ENCODE measurements at places on chromosomes 2 and 18. TPM values are rescaled to one million over a fixed set of nuclear protein-coding genes. Genes with fewer than 3 reads are reported as not detected.

Gene SIGLEC15
- not detected for total RNA-seq

GRCh38 chr2:77588438-77588837 lies 66.3 kb upstream of the LRRTM4 start:
- no peaks in the 10 kb centered on the region for H3K27me3 ChIP-seq
- DNase-seq, result no peak
- H3K27ac ChIP-seq, result no peak overlapping the region
- no peaks in the 10 kb centered on the region for H3K4me1 ChIP-seq

GRCh38 chr2:144015036-144015435 lies 504.9 kb downstream of the ZEB2 start:
- H3K27me3 ChIP-seq, result no peaks in the 10 kb centered on the region
- H3K36me3 ChIP-seq, result no peaks in the 10 kb centered on the region
- no peaks in the 10 kb centered on the region for H3K4me1 ChIP-seq
- H3K4me3 ChIP-seq, result no peak overlapping the region
- no peak for DNase-seq

Gene DLX2
- not detected for total RNA-seq

- DNase-seq, result no peak
- H3K27me3 ChIP-seq, result no peaks in the 10 kb centered on the region
- H3K27ac ChIP-seq, result no peak overlapping the region
- H3K4me3 ChIP-seq, result no peak overlapping the region
- no peaks in the 10 kb centered on the region for H3K4me1 ChIP-seq
Measured at GRCh38 chr2:117481608-117482007, 332.9 kb upstream of the DDX18 start.

Gene RNMT
- 13.8 TPM for total RNA-seq

DNA sequence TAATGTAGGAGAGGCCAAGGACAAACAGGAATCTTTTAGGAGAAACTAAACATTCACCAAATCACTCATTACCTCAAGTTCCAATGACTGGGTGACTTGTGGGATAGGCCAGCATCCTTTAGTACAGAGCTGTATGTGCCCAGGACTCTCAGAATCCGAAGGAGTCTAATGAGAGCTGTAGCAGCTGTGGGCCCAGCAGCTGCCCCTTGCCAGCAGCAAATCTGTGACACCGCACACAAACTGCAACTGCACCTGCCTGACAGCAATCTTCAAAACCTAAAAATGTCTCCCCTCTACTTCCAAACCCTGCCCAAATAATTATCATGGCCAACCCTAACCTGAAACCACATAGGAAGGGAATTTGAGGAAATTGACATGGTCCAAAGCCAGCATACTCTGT lies 44.5 kb upstream of the ACVR2A start:
- no peak overlapping the region for H3K4me3 ChIP-seq
- H3K27me3 ChIP-seq, result no peaks in the 10 kb centered on the region
- H3K36me3 ChIP-seq, result no peaks in the 10 kb centered on the region
- no peak for DNase-seq
- no peaks in the 10 kb centered on the region for H3K4me1 ChIP-seq

Gene NXPH2
- not detected for total RNA-seq

DNA sequence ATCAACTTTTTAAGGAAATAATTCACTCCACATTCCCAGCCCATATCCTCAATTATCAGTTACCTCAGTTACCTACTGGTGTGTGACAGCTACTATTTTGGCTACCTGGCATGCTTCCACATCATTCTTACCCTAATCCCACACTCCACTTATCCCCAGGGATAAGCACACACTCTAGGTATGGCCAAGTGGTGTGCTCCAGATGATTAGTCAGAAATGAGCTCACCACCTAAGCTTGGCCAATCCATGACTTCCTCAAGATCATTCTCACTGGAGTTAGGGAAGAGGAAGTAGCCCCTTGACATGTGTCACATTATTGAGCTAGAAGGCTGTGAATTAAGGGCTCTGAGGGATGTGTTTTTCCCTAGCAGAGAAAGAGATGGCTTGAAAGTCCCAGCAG lies 20.9 kb upstream of the SMAD4 start:
- no peak overlapping the region for H3K4me3 ChIP-seq
- H3K27me3 ChIP-seq, result no peaks in the 10 kb centered on the region
- H3K36me3 ChIP-seq, result no peaks in the 10 kb centered on the region

- H3K4me3 ChIP-seq, result peak overlapping the region; percentile 48
- DNase-seq, result peak; percentile 32
Measured at GRCh38 chr2:70977605-70978205, 725 bp upstream of the ANKRD53 start.

DNA sequence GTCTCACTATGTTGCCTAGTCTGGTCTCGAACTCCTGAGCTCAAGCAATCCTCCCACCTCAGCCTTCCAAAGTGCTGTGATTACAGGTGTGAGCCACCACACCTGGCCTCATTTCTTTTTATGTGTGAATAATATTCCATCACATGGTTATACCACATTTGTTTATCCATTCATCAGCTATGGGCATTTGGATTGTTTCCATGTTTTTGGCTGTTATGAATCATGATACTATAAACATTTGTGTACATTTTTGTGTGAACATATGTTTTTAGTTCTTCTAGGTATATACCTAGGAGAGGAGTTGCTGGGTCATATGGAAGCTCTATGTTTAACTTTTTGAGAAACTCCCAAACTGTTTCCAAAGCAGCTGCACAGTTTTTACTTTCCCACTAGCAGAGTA lies 24.4 kb downstream of the PKP4 start:
- H3K4me3 ChIP-seq, result no peak overlapping the region
- no peak for DNase-seq
- no peaks in the 10 kb centered on the region for H3K4me1 ChIP-seq
- no peaks in the 10 kb centered on the region for H3K27me3 ChIP-seq
- no peaks in the 10 kb centered on the region for H3K36me3 ChIP-seq

DNA sequence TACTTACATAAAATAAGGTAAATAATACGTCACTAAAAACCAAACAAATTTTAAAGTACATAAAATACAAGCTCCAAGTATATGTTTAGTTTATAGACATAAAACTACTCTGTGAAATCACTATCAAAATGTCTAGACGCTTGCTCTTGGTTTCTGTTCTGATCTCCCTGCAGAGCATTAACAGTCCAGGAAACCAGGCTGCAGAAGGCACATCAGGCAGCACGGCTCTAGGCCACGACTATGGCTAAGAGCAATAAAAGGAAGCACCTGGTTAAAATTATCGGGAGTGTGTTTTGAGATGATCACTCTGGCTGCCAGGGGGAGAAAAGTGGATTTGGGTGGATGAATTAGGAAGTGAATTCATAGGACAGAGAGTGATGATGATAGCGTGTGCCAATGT lies 196.0 kb upstream of the SPHKAP start:
- H3K4me3 ChIP-seq, result no peak overlapping the region
- no peaks in the 10 kb centered on the region for H3K36me3 ChIP-seq
- H3K27me3 ChIP-seq, result no peaks in the 10 kb centered on the region
- H3K4me1 ChIP-seq, result no peaks in the 10 kb centered on the region
- no peak for DNase-seq
- H3K27ac ChIP-seq, result no peak overlapping the region

Gene MC4R
- not detected for total RNA-seq

- H3K36me3 ChIP-seq, result no peaks in the 10 kb centered on the region
- H3K4me1 ChIP-seq, result no peaks in the 10 kb centered on the region
- no peaks in the 10 kb centered on the region for H3K27me3 ChIP-seq
- no peak overlapping the region for H3K4me3 ChIP-seq
- DNase-seq, result no peak
- H3K27ac ChIP-seq, result no peak overlapping the region
Measured at GRCh38 chr18:57497372-57498294, 62.5 kb downstream of the ONECUT2 start.

GRCh38 chr18:8994603-8995002 lies 107.9 kb upstream of the NDUFV2 start:
- H3K27ac ChIP-seq, result no peak overlapping the region
- H3K36me3 ChIP-seq, result no peaks in the 10 kb centered on the region

- no peak for DNase-seq
- H3K27ac ChIP-seq, result no peak overlapping the region
- no peaks in the 10 kb centered on the region for H3K4me1 ChIP-seq
- no peak overlapping the region for H3K4me3 ChIP-seq
- no peaks in the 10 kb centered on the region for H3K27me3 ChIP-seq
Measured at GRCh38 chr2:121257480-121257840, 27.5 kb downstream of the TFCP2L1 start.

DNA sequence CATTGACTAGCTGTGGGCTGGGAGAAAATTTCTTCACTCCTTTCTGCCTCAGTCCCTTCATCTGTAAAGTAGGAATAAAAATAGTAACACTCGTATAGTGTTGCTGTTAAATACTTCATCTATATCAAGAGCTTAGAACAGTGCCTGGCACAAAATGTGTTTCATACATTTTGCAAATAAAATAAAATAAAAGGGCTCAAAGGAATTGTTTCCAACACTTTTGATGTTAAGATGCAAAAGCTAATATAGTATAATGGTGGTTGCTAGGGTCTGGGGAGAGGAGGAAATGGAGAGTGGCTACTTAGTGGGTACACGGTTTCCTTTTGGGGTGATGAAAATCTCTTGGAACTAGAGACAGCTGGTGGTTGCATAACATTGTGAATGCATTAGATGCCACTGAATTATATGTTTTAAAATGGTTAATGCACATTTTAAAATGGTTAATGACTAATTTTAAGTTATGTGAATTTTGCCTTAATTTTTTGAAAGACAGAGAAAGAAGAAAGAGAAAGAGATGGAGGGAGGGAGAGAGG lies 542.1 kb upstream of the ID2 start:
- no peak overlapping the region for H3K4me3 ChIP-seq
- no peaks in the 10 kb centered on the region for H3K4me1 ChIP-seq

Gene ABCG8
- not detected for total RNA-seq

Gene TMEFF2
- not detected for total RNA-seq

DNA sequence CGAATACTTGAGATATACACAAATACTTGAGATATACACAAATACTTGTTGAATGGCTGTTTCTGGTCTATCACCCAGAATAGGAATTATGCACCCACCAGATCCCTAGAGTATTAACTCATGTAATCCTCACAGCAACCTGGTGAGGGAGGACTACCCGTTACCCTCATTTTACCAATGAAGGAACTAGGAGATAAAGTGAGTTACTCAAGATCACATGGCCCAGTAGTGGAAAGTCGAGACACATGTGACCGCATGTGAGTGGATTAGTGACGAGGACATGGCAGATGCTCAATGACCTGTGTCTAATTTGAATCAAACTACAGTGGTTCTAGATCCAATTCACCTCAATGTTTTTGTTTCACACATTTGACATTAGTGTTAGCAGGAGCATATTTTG lies 2.4 kb downstream of the MOGAT1 start:
- no peaks in the 10 kb centered on the region for H3K36me3 ChIP-seq
- H3K27me3 ChIP-seq, result peaks cover 29% of the 10 kb centered on the region
- H3K4me3 ChIP-seq, result no peak overlapping the region

DNA sequence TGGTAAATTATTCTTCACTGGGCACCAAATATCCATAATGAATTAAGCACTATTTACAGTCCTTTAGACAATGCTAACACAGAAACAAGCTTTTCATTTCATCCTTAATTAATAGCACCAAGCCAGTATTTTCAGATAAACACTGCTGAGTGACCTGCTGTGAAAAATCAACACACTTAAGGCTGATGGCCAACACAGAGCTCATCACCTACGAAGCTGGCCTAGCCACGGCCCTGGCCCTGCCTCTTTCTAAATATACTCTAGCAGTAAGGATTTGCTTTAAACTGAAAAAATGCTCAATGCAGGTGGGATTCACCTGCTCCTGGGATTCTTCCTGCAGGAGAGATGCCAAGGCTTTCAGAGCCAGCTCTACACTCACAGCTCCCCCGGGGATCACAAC lies 18.4 kb downstream of the CYB5A start:
- DNase-seq, result no peak
- no peaks in the 10 kb centered on the region for H3K36me3 ChIP-seq
- no peak overlapping the region for H3K27ac ChIP-seq

Gene ELOA2
- total RNA-seq, result not detected

- H3K4me3 ChIP-seq, result no peak overlapping the region
- no peaks in the 10 kb centered on the region for H3K4me1 ChIP-seq
- H3K36me3 ChIP-seq, result no peaks in the 10 kb centered on the region
- no peak for DNase-seq
- H3K27me3 ChIP-seq, result no peaks in the 10 kb centered on the region
- no peak overlapping the region for H3K27ac ChIP-seq
Measured at GRCh38 chr2:98656800-98657199, 48.4 kb downstream of the UNC50 start.

DNA sequence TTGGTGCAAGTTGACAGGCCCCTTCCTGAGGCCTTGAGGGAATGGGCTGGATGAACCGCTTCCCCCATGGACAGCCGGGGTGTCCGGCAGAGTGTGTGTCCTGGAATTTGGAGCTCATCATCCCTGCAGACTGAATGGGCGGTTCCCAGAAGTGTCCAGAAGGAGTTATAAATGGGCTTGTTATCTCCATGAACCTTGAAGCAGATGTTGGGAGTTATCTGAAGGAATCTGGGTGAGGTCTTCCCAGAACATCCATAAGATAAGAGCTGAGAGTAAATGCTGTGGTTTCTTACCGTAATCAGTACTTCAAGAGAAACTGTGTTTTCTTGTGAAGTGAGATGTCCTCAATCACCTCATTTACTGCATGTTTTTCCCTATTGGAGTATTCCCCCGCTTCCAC lies 21.1 kb downstream of the PLB1 start:
- no peak overlapping the region for H3K4me3 ChIP-seq
- H3K27ac ChIP-seq, result no peak overlapping the region
- no peaks in the 10 kb centered on the region for H3K36me3 ChIP-seq
- no peaks in the 10 kb centered on the region for H3K4me1 ChIP-seq
- no peak for DNase-seq

DNA sequence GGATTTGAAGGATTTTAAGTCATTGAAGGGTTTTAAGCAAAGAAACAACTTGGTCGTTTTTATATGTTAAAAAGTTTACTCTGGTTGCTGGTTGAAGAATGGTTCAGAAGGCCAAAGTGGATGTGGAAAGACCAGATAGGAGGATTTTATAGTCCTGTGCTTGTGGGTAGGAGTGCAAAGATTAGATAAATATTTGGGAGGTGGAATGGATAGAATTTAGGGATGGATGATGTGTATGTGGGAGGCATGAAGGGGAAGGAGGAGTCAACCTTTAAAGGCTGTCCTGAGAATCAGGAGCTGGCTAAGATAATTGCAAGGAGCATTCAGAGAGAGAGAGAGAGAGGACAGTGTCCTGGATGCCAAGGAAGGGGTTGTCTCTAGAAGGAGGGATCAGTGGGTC lies 190.1 kb upstream of the SPRED2 start:
- H3K27ac ChIP-seq, result no peak overlapping the region
- no peaks in the 10 kb centered on the region for H3K36me3 ChIP-seq
- H3K4me3 ChIP-seq, result no peak overlapping the region
- no peak for DNase-seq

GRCh38 chr2:159147690-159148089 lies 138.8 kb downstream of the WDSUB1 start:
- no peak for DNase-seq
- no peak overlapping the region for H3K4me3 ChIP-seq
- H3K36me3 ChIP-seq, result no peaks in the 10 kb centered on the region
- H3K27me3 ChIP-seq, result no peaks in the 10 kb centered on the region
- no peak overlapping the region for H3K27ac ChIP-seq

GRCh38 chr2:188308483-188308882 lies 16.8 kb downstream of the GULP1 start:
- no peaks in the 10 kb centered on the region for H3K27me3 ChIP-seq
- no peak for DNase-seq
- peaks cover 12% of the 10 kb centered on the region for H3K4me1 ChIP-seq
- H3K4me3 ChIP-seq, result no peak overlapping the region
- no peak overlapping the region for H3K27ac ChIP-seq
